Bronchial epithelial cell (primary cell): ENCODE measurements at places on chromosomes 2 and 18.

DNA sequence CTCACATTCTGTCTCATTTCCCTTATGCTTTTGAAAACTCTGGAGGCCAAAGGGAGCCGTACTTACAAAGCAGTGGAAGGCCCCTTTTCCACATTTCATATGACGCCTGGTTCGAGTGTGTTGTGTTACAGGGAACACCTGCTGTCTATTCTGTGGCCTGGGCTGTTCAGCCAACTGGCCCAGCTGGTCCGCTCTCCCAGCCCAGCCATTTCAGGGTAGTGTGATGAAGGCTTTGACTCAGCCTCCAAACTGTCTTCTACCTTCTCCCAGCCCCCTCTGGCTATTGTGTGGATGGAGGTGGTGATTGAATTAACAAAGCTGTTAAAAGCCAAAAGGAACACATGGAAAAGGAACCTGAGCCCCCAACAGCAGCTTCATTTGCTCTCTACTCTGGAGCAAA is 233.8 kb downstream of the ICOS start:
- DNase-seq: no peak

GRCh38 chr2:231315896-231316295 is 79.6 kb upstream of the B3GNT7 start:
- DNase-seq: no peak

DNA sequence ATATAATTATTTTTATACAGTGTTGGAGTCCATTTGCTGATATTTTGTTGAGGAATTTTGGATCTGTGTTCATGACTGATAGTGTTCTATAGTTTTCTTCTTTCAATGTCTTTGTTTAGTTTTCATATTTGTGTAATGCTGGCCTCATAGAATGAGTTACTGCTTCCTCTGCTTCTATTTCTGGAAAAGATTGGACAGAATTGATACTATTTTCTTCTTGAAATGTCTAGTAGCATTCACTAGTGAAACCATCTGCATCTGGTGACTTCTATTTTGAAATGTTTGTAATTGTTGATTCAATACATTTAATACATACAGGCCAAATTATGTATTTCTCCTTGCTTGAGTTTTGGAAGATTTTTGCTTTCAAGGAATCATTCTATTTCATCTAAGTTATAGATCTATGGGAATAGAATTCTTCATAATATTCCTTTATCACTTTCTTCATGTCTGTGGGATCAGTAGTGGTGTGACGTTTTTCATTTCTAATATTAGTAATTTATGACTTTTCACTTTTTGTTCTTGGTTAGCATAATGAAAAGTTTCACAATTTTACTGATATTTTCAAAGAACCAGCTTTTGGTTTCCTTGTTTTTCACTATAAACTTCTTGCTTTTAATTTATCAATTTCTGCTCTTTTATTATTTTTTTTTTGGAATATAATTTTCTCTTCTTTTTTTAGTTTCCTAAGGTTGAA is 509.9 kb upstream of the VRK2 start:
- DNase-seq: no peak

DNA sequence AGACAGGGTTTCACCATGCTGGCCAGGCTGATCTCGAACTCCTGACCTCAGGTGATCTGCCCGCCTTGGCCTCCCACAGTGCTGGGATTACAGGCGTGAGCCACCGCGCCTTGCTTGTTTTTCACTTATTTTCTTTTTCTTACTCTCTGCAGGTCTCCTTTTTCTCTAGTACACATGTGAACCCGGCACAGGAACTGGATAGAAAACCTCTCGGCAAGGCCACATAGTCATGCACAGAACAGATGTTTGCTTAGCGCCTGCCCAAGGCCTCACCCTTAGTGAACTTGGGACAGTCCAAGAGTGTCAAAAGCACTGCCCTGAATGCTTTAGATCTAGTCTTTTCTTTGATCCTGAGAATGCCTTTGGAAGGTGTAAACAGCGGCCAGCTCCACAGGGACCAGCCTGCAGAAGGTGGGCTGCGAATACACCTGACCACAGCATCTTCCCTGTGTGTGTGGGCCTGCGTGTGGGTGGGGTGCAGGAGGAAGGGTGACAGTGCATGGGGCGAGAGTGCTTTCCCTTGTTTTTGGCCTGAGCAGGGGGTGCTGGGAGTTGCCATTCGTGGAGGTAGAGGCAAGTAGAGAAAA is 27.0 kb downstream of the IMPA2 start:
- no peak for DNase-seq

DNA sequence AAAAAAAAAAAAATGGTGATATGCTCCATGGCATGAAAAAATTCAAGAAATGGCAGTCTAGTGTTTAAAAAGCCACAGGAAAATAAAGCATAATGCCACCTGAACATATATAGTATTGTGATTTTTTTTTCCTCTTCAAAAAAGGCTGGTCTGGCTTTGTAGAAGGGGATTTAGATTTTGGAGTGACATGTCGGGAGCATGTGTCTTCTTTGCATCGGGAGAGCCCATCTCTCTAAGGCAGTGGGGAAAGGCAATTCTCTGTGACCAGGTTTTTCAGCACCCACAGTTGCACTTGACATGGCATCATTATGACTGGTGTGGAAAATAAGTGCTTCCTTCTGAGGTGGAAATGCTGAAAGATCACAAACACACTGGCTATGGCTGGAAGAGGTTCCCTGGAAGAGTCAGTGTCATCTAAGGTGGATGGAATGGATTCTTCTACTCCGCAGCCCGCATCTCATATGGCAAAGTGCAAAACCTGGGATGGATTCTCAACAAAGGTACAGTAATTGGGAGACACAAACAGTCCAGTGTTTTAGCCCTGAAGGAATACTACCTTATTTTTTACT is 172.5 kb downstream of the AGAP1 start:
- peak; percentile 49 for DNase-seq

DNA sequence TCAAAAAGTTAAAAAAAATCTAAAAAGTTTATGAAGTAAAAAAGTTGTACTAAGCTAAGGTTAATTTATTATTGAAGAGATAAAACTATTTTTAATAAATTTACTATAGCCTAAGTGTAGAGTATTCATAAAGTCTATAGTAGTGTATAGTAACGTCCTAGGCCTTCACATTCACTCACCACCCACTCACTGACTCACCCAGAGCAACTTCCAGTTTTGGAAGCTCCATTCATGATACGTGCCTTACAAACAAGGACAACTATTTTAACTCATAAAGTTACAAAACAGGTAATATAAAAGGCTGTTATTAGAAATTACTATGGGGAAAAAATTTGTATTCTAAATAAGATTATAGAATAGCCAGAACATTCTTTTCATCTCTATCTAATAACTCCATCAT is 158.9 kb upstream of the FN1 start:
- DNase-seq: peak; percentile 79

- no peak for DNase-seq
Observed at GRCh38 chr2:203346612-203347011, 18.4 kb downstream of the ABI2 start.

- no peak for DNase-seq
Observed at GRCh38 chr18:941331-941730, 36.7 kb downstream of the ADCYAP1 start.

GRCh38 chr2:41709702-41710599 is 337.9 kb upstream of the PKDCC start:
- DNase-seq: peak; percentile 92

- no peak for DNase-seq
Observed at GRCh38 chr2:223918671-223919134, 26.4 kb downstream of the WDFY1 start.

- peak; percentile 98 for DNase-seq
Observed at GRCh38 chr2:157830696-157831570, 45.2 kb downstream of the ACVR1 start.

GRCh38 chr2:238650536-238650935 is 197.3 kb upstream of the TWIST2 start:
- no peak for DNase-seq

DNA sequence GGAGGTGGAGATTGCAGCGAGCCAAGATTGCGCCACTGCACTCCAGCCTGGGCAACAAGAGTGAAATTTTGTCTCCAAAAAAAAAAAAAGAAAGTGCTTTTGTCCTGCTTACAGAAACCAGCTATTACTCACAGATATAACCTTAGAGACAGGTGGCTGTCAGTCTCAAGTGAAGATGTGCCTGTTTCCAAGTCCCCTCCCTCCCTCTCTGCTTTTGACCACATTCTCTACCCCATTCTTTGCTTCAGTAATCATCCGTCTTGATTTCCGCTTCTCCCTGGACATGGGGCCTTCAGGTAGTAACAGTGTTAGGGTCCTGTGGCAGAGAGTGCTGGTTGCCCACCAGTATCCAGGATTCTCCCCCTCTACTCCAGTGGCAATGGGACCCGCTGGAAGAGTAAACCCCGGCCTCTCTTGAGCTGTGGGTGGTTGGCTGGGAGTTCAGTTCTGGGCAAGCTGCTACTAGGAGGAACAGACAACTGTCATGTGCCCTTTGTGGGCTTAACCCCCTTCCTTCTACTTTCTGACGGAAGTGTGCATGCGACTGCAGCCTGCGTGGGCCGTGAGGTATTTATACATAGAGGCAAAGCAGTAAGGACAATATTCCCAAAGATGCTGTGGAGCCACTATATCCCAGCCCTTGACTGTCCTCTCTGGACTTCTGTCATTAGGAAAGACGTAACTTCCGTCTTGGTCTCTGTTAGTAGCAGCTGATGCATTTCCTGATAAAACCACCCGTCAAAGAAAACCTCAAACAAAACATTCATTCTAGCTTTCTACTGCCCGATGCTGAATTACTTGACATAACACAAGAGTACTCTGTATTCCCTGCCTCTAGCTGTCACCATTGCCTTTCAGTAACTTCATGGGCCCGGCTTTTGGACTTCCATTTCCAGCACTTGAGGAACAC is 17.8 kb downstream of the PDCL3 start:
- no peak for DNase-seq

DNA sequence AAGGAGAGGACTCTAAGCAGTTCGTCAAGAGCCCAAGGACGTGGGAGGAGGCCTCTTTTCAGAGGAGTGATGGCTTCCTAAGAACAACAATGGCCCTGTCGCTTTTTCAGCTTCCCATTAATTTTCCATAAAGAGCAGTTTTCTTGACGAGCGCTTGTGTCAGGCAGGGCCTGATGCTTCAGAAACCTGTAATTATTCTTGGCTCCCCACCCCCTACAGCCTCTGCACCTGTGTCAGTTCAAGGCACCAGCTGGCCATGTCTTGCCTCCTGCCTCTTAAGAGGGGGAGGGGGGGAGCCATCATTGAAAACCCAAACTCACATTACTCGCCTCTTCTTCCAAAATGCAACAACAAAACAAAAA is 32.3 kb downstream of the KLF7 start:
- no peak for DNase-seq

- DNase-seq: peak; percentile 38
Observed at GRCh38 chr2:220104871-220105351, 477.5 kb downstream of the SLC4A3 start.

GRCh38 chr2:56582570-56582969 is 398.8 kb downstream of the CCDC85A start:
- DNase-seq: no peak

DNA sequence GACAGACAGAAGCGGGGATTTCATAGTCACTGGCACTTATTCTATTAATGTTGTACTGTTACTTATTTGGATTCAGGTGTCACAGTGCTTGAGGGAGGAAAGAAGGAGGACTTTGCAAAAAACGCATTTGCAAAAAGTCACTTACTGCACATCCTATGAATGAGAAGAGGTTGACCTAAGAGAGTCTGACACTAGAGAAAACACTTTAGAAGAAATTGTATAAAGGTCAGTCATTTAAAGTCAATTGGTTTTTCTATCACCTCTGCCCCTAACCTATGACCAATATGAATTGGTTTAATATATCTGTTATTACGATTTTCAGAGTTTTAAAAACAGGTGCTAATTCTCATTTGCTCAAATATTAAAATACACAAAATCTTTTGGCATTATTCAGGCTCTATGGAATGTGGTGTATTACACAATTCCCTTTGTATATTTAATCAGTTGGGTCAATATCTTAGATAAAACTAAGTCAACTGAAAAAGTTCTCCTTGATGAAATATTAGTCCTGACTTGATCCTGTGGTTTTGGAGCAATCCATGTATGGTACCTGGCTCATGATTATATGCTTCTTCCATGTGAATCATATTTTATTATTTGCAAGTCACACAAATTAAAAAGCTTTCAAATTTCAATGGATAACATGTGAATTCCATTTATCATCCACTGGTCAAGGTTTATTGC is 157.4 kb downstream of the CDH2 start:
- DNase-seq: peak; percentile 93

- no peak for DNase-seq
Observed at GRCh38 chr18:58192519-58192918, 148.5 kb downstream of the NEDD4L start.

DNA sequence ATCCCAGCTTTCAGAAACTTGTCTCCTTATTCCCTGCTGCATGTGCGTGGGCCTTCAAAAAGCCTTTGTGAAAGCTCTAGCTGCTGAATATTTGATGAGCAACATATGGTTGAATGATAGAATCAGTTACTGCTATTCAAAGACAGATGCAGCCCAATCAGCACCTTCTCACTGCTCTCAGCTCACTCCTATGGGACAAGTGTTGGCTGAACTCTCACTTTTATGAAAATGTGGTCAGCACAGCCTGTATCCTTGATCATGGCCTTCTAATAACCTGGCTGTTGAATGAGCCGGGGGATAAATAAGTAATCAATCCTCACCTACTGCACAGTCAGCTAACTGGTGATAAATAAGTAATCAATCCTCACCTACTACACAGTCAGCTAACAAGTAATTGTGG is 103.2 kb downstream of the PIEZO2 start:
- DNase-seq: no peak

DNA sequence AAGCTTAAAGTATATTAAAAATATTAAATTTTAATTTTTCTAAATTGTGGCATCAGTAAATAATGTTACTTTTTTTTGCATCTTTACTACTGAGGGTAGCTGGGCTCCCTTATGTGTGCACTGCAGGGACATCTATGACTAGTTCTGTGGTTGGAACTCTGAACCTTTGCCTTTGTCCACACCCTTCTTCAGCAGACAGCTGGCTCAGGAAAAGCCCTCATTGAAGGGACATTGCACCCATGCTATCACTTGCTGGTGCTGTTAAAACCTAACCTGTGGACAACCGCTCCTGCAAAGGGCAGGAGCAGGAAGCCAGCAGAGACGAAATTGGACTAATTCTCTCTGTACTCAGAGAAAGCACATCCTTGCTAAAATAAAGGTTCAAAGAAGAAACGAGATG is 30.1 kb downstream of the MOCOS start:
- DNase-seq: no peak

GRCh38 chr2:177251165-177251542 is 13.4 kb downstream of the NFE2L2 start:
- DNase-seq: no peak

GRCh38 chr2:30336084-30336483 is 104.8 kb downstream of the LBH start:
- no peak for DNase-seq

DNA sequence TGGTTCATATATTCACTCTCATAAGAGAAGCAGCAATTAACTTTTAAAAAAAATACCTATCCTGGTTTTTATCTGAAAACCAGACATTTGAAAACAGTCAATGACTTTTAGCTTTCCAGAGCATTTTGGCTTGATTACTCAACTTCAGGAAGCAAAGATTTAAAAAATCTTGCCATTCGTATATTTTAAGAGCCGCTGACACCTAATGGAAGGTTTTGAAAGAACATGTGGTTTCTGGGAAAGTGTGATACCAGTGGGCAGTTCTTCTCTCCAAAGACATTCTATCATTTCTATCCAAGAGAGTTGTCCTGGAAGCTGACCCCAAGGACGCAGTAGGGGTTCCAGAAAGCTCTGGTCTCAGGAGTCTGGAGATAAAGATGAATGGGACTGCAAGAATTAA is 234.7 kb downstream of the TTC32 start:
- DNase-seq: peak; percentile 52

GRCh38 chr18:56568986-56569385 is 69.4 kb downstream of the TXNL1 start:
- DNase-seq: no peak
